CD4-positive, alpha-beta T cell treated with Interleukin-15 for 1 hour (primary cell): ENCODE measurements at places on chromosomes 1 and 21.

DNA sequence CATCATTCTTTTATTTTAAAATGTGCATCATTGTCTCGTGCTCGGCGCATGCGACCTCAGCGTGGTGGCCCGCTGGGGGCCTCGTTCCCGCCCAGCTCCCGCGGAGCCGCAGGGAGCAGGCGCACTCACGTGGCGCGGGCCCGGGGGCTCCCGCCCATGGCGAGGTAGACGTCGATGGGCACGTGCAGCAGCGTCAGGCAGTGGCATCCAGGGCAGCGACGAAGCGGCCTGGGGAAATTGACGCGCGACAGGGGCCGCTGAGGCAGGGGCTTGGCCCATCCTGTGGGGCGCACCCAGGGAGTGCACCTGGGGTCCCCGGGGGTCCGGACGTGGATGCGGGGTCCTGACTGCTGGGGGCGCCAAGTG is 994 bp downstream of the FAM229A start:
- no peak for DNase-seq

- DNase-seq: no peak
Measured at GRCh38 chr1:177984761-177985160, 14.9 kb upstream of the SEC16B start.

DNA sequence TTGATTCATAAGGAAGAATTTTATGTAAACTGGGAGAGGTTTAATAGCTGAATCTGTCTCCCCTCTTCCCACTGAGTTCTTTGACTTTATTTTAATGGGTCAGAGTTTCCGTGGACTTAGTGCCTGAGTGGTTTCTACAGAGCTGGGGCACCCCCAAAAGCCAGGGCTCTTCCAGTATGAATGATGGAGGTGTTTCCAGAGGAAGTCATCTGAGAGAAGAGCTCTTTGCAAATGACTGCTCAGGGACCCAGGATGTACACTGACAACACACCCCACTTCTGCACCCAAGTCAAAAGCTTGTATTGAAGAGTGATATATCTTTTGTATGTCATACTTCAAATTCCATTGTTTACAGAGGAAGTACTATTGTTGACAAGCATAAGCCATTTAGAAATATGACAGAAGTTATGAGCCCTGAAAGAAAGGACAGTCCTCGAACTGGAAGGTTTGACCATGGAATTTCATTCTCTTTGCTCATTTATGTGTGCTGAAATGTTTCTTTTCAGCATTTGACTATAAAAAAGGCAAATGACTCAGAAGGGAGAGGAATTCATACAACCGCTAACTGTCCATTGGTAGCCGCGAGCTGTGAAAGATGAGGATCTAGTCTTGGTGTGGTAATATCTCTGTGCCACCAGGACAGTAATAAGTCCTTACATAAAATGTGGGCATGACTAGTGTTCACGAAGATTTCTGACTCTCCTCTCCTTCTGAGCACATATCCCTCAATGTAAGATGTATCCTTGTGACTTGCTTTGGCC is 25.4 kb upstream of the LMX1A start:
- no peak for DNase-seq

DNA sequence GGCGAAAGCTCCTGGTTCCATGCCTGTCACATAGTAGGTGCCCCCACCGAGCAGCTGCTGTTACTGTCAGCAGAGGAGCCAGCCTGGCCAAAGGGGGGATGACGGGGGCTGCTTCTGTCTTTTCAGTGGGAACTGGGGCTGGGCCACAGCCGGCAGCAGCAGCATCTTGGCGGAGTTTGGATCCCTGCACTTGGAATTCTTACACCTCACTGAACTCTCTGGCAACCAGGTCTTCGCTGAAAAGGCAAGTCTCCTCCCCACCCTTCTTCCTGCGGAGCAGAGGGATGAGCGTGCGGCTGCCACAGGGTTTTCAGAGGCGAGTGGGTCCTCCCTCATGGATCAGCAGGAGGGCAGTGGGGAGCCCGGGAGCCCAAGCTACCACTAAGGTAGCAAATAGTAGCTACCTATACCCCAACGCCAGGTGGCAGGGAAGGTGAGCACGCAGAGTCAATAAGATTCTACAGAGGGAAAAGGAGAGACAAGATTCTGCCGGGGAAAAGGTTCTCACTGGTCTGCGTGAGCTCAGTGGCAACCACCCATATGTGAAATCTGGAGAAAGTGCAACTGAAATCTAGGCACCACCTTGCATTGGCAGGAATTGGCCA is 41.4 kb upstream of the SELENON start:
- no peak for DNase-seq

DNA sequence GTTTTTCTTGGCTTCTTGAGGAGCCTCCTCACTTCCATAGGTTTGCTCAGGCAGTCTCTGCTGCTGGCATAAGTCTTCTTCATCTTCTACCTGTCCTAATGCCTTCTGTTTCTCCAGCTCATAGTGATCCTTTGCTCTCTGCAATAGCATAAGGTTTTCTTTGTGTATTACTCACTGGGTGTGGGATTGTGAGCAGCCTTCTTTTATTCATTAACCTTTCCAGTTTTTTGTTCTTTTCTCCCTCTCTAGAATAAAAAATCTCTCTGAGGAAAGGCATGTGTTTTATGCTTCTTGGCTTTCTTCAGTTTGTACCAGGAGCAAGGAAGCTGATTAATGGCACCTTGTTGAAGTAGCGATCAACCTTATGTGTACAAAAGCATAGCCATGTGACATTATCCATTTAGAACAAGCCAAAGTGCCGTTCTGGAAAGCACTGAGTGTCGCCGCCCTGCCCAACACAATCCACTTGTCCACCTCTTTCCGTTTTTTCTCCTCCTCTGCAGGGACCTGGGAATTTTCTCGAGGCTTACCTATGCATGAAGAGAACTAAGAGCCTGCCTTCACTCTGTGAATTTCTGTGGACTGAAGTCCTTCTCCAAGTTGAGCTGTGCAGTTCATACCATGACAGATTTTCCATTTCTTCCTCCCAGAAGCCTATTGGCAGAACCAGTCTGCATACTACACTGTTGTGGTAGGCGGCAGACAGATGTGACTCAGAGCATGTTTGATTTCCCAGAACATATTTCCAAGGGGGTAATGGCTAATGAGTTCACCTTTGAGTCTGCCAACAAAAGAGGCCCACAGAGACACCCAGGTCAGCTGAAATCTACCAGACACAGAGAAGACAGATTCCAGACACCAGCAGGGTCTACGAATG is 39.0 kb downstream of the DPT start:
- no peak for DNase-seq

GRCh38 chr1:17795836-17796645 is 40.9 kb downstream of the ACTL8 start:
- DNase-seq: no peak

DNA sequence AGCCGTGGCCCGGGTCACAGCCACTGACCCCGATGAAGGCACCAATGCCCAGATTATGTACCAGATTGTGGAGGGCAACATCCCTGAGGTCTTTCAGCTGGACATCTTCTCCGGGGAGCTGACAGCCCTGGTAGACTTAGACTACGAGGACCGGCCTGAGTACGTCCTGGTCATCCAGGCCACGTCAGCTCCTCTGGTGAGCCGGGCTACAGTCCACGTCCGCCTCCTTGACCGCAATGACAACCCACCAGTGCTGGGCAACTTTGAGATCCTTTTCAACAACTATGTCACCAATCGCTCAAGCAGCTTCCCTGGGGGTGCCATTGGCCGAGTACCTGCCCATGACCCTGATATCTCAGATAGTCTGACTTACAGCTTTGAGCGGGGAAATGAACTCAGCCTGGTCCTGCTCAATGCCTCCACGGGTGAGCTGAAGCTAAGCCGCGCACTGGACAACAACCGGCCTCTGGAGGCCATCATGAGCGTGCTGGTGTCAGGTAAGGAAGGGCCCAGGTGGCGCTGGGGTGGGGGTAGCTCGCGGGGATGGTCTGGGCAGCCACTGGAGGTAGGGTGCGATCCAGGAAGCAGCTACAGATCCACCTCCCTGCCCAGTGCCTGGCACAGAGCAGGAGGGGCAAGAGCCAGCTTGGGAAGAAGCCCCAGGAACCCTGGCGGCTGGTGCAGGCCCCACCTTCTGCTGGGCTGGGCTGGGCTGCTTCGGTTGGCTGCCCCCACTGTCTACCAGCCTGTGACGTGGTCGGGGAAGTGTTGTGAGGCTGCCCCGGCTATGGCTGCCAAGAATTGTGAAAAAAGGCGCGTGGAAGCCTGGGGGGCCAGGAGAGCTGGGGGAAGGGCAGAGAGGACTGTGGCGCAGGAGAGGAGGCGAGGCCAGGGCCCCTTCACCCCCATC is 3.8 kb downstream of the CELSR2 start:
- no peak for DNase-seq

- DNase-seq: no peak
Measured at GRCh38 chr1:245325922-245326795, 171.4 kb downstream of the KIF26B start.

GRCh38 chr1:222243902-222244301 is 304.0 kb downstream of the HHIPL2 start:
- DNase-seq: no peak

GRCh38 chr1:47513393-47513792 is 75.5 kb downstream of the FOXD2 start:
- DNase-seq: no peak

- peak; percentile 24 for DNase-seq
Measured at GRCh38 chr1:184615301-184615700, 139.4 kb downstream of the EDEM3 start.

- DNase-seq: no peak
Measured at GRCh38 chr1:67659229-67659628, 25.8 kb upstream of the GADD45A start.

- DNase-seq: no peak
Measured at GRCh38 chr1:113353580-113353979, 36.7 kb upstream of the MAGI3 start.

- DNase-seq: no peak
Measured at GRCh38 chr1:154219541-154219940, 1.2 kb upstream of the UBAP2L start.

DNA sequence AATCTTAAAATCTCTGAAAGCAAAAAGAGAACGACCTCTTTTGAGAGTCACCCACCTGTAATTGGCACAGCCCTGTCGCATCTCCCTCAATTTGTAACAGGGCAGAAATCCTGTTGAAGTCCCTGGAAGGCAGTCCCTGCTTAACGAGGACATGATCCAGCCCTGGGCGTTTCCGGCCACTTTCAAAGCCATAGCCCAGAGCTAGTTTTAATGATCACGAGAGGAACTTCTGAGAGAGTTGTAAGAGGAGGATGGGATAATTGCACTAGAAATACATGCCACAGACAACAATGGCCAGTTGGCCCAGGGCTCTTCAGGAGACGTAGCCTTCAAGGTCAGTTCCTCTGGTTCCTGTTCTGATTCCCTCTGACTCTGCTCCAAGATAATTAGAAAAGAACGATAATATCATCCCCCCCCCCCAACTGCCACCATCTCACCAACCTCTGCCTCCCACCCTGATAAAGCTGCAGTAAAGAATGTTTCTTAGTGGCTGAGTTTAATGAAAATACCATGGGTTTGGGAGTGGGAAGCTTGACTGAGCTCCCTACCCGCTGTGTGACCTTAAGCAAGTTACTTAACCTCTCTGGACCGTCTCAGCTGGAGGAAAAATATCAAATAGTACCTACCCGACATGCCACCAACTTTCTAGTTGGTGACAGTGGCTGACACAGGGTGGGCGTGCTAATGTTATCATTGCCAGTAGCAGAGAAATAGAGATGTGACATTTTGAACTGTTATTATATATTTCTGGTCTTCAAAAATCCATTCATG is 140.0 kb downstream of the OMA1 start:
- DNase-seq: no peak

DNA sequence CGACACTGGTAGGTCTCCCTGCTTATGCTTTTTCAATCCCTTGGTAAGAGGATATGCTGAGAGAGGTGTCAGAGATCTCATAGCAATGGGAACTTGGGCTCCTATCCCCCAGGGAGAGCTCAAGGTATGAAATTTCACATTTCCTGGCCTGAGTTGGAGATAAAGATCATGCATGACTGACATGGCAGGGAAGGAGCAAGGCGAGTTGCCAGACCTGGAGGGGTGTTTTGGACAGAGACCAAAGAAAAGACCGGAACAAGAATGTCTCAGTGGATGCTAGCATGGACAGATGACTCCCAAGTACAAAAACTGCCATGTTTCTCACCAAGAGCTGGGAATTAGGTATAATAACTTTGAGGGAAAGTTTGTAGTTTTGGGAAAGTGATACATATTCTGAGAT is 334.1 kb upstream of the B3GALT2 start:
- no peak for DNase-seq

DNA sequence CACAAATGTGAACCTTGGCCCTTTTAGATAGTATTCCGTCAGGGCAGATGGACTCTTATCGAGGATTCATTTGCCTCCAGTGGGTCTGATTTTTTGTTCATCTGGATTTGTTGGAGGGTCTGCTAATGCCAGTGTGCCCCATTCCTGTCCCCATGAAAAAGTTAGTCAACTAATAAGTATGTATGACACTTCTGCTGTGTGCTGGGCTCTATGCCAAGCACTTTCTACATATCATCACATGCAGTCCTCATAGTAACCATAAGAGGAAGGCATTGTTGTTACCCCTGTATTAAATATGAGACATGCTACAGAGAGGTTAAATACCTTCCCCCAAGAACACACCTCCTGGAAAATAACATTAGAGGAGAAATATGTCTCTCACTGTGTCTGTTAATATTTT is 46.6 kb upstream of the MAB21L3 start:
- DNase-seq: no peak

- no peak for DNase-seq
Measured at GRCh38 chr1:243271996-243272395, 16.2 kb downstream of the SDCCAG8 start.

- peak; percentile 37 for DNase-seq
Measured at GRCh38 chr1:5745800-5746610, 246.2 kb downstream of the NPHP4 start.

DNA sequence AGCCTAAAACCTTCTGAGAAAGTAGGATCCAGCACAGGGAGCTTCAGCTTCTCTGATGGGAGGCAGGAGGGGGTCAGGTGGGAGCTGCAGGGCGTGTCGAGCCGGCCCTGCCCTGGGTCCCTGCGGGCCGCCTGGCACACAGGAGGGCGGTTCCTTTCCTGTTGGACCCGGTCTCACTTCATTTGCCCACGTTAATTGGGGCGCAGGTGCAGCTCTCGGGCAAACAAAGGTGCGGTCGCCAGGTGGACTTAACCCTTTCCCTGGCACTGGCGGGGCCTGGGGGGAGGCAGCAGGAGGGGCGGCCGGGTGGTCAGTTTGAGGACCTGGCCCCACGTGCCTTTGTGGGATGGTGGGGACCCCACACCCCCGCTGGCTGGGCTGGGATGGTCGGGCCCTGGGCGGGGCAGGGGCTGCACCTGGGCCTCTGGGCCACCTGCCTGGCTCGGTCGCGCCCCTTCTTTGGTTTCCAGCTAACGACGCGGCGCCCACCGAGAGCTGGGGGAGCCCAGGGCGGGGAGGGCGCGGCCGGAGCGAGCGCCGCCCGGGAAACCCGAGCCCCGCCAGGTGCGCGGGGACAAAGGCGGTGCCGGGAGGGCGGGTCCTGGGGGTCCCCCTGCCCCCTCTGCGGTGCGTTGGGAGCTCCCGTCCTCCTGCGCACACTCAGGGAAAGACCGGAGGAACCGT is 20.8 kb upstream of the C1orf159 start:
- peak; percentile 70 for DNase-seq

- no peak for DNase-seq
Measured at GRCh38 chr1:234072793-234073192, 168.3 kb downstream of the SLC35F3 start.
